ENCODE measurements at places on chromosomes 1 and 21. TPM values are rescaled to one million over a fixed set of nuclear protein-coding genes. Genes with fewer than 3 reads are reported as not detected.
A peak's percentile ranks its signal among the peaks of the same experiment; 100 is the strongest.

DNA sequence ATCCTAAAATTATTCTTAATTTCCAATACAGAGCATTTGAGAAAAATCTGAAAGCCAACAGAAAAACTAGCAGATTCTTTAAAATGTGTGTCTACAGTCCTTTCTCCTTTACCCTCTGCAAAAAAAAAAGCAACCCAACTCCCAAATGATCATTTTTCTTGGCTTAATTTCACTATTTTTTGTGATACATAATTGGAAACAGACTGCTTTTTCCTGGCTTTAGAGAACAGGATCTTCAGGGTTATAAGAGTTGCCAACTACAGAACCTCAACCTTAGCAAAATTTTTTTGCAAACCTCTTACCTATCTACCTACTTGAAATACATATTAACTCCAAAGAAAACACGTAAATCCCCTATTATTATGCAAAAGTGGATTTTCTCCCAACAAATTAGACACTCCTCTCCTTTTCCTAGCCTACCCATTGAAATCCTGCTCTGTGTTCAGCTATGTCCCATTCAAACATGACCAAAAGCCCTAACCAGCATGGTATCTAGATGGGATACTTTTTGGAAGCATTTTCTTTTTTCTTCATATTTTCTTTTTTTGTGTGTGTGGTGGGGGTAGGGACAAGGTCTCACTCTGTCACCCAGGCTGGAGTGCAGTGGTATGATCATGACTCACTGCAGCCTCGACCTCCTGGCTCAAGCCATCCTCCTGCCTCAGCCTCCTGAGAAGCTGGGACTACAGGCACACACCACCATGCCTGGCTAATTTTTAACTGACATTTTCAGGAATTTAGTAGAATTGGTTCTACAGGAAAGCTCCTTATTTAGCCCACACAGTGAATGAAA lies 9.0 kb downstream of the TGFBR3 start:
- no peak for DNase-seq

DNA sequence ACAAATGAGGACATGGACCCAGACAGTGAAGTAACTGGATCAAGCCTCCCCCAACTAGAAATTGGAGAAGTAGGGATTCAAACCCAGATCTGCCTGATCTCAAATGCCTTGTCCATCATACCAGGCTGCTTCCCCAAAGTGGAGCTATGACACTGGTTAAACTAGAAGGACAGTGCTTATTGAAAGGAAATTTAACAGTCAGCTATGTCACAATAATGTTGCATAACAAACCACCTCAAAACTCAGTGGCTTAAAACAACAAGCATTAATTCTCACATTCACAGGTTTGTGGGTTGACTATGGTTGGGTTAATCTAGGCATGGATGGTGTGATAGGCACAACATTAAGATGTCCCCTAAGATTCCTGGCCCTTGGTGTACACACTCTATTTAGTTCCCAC lies 107.1 kb downstream of the TAS1R2 start:
- no peak for DNase-seq

- DNase-seq, result peak; percentile 19
Observed at GRCh38 chr1:208599063-208599462, 354.9 kb upstream of the PLXNA2 start.

- DNase-seq, result no peak
Observed at GRCh38 chr1:221439008-221439746, 302.7 kb downstream of the DUSP10 start.

- no peak for DNase-seq
Observed at GRCh38 chr1:11145741-11146140, 43.4 kb upstream of the ANGPTL7 start.

GRCh38 chr1:153513023-153513422 lies 22.8 kb downstream of the S100A6 start:
- DNase-seq, result no peak

GRCh38 chr1:204087893-204088528 lies 15.1 kb downstream of the SOX13 start:
- DNase-seq, result no peak

DNA sequence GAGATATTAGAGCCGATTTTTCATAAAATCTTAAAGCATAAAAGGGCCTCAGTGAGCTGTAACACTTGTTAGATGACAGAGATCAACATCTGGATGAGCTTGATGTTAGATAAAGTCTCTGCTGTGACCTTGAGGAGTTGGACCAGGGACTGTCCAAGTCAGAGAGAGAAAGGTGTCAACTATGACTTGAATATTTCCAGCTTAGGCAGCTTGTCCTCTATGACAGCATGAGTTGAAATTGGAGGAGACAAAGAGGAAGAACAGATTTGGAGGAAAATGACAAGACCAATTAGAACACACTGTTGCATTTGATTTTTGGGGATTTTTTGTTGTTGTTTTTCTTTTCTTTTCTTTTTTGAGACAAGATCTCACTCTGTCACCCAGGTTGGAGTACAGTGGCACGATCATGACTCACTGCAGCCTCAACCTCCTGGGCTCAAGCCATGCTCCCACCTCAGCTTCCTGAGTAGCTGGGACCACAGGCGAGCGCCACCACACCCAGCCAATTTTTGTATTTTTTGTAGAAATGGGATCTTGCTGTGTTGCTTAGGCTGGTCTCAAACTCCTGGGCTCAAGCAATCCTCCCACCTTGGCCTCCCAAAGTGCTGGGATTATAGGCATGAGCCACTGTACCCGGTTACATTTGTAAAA lies 35.3 kb upstream of the CLIC4 start:
- no peak for DNase-seq

DNA sequence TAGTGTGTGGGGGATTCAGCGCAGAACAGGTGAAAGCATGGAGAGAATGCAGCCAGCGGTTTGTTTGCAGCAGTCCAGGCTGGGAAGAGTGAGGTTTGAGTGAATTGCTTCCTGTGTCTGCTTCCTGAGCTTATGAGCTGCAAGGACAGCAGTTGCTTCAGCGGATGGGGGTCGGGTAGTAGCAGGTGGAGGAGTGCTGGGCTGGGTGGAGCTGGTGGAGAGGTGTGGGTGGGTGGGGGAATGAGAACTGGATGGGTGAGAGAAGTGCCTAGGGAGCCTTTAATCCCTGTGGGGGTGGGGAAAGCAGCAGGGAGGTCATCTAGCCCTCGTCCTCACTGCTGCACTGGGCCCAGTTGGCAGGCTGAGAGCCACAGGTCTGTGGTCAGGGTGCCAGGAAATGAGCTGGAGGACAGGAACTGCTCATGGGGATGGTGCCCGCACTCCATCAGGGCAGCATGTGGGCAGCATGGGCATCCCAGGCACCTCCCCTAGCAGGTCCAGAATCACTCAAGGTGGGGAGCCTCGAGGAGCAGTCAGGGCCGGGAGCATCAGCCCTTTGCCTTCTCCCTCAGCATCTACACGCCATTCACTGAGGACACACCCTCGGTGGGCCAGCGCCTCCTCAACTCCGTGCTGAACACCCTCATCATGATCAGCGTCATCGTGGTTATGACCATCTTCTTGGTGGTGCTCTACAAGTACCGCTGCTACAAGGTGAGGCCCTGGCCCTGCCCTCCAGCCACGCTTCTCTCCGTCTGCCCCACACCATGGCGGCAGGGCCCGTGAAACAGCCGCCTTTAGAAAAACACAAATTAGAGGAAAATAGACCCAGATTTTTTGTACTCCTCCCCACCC lies 14.8 kb downstream of the PSEN2 start:
- DNase-seq, result no peak

DNA sequence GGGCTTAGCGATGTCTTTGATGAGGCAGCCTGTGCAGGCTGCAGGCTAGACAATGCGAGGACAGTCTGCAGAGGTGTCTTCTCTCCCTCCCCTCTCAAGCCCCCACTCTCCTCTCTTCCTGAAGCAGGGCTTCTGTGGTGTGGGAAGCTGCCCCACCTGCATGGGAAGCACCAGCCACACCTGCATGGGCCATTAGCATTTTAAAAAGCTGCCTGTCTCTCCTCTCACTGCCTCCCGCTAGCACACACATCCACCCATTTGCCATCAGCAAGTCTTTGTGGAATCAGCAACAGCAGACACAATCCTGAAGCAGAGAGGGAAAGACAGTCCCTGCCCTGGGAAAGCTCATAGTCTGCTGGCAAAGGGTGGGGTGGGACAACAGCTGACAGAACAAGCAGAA lies 53.1 kb downstream of the NAV1 start:
- DNase-seq, result no peak

GRCh38 chr1:50930193-50930592 lies 29.9 kb downstream of the FAF1 start:
- DNase-seq, result no peak

GRCh38 chr1:101216623-101217022 lies 20.2 kb upstream of the S1PR1 start:
- DNase-seq, result no peak

- peak; percentile 79 for DNase-seq
Observed at GRCh38 chr1:180178511-180179161, 24.0 kb downstream of the QSOX1 start.

- no peak for DNase-seq
Observed at GRCh38 chr1:115320377-115320776, 17.7 kb downstream of the NGF start.

GRCh38 chr1:90580176-90580575 lies 136.9 kb downstream of the BARHL2 start:
- no peak for DNase-seq

GRCh38 chr1:150180474-150180873 lies 30.8 kb downstream of the PLEKHO1 start:
- DNase-seq, result no peak

- DNase-seq, result no peak
Observed at GRCh38 chr1:7960867-7961215, 670 bp upstream of the PARK7 start.

DNA sequence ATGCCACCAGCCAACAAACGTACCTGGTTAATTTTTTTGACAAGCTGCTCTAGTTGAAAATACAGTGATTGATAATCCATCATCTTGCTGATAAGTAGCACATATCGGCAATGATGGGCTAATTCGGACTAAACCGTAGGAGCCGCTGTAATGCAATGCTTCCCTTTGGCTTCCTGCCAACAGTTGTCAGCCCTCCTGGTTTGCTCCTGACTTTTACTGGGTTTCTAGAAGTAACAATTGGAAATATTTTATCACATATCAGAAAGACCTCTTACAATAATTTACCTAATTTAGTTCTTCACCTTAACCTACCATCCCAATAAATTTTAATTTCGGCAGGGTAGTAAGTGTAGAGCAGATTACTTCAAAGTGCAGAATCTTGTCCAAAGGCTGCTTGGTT lies 148.5 kb downstream of the DHRS3 start:
- DNase-seq, result peak; percentile 37

DNA sequence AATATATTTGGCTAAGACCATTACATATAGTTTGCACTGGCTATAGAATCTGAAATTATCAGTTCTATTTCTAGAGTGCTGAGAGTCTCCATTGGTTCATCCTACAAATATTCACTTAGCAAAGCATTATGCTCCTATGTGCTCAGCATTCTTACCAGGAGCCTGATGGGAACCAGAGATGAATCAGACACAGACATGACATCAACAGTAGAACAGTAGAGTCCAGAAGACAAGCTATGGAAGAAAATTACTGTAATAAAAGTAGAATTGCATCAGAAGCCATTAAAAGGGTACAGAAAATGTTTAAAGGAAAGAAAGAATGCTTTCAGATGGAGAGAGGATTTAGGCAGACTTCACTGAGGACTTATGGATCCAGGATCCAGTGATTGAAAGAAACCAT lies 271.7 kb upstream of the SNX7 start:
- no peak for DNase-seq

GRCh38 chr1:60113028-60113427 lies 39.5 kb upstream of the C1orf87 start:
- DNase-seq, result no peak

DNA sequence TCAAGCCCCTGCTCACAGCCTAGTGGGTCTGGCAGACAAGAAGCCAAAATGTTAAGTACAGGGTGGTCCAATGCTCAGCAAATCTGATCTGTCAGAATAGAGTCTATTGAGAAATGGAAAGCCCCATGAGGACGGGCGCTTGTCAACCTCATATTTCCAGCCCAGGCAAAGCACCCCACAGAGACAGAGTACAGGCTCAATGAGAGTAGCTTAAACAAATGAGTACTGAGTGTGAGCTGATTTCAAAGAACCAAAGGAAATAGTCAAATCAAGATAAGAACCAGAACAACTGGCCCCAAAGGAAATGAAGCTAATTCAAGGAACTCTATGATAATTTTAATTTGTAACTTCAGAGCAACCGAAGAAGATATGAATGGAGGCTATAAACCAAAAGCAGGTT lies 44.6 kb upstream of the SLC30A1 start:
- DNase-seq, result no peak

DNA sequence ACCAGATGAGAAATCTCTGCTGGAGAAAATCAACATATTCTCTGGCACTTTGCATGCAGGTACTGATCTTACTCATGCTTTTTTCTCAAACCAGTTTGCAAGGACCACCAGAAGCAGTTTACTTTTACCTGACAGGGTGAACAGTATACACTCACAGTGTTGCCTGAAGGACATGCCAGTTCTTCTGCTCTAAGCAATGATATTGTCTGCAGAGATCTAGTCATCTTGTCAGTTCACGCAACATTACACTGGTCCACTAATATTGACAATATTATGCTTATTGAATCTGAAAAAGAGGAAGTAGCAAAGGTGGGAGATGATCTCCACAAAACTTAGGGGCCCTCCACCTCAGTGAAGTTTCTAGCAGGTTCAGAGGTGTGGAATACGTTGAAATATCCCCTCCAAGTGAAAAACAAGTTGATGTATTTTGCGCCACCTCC lies 3.8 kb upstream of the S100B start:
- DNase-seq, result no peak

- no peak for DNase-seq
Observed at GRCh38 chr1:45005761-45006160, 5.4 kb downstream of the HECTD3 start.

Gene SEMA4A
- polyA plus RNA-seq, result 6.6 TPM

Gene OR2M3
- polyA plus RNA-seq, result not detected

Gene DFFB
- polyA plus RNA-seq, result 3.9 TPM

Gene CTSK
- 4.0 TPM for polyA plus RNA-seq

Gene GPATCH4
- polyA plus RNA-seq, result 11.5 TPM

Gene ANXA9
- polyA plus RNA-seq, result 2.4 TPM

Gene RSPH1
- 9.1 TPM for polyA plus RNA-seq

Gene INSRR
- polyA plus RNA-seq, result 0.42 TPM

Gene NBPF19
- polyA plus RNA-seq, result 0.71 TPM

Gene ALX3
- polyA plus RNA-seq, result 19.3 TPM

Gene CCDC190
- polyA plus RNA-seq, result not detected

Gene GPR3
- polyA plus RNA-seq, result 2.7 TPM

All from brain (organoid and tissue), 16 donors.